ENCODE measurements at places on chromosomes 11 and 22.
A peak's percentile ranks its signal among the peaks of the same experiment; 100 is the strongest.

DNA sequence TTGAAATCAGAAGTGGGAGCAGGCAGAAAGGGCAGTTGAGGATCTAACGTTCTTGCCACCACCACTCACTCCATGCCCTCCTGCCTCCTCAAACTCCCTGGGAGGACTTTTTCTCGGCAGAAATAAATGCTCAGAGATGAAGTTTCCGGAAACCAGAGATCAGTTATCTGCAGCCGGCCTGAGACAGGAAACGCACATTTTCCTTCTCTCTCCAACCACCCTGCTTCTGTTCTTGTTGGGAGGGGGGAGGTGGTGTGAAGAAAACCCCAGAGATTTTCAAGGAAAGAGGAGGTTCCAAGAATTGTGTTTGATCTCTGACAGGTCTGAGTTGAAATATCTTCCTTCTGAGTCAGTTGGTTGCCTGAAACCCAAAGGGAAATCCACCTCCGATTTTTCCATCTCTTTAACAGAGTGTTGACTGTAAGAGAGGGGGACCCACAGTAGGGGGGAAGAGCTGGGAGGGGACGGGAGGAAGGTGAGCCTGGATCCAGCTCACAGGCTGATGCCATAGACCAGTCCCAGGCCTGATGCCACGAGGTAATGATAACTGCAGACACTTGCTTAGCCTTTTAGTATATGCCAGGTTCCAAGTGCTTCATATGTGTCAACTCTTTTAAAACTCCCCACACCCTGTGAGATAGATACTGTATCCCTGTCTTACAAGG is 100.8 kb downstream of the TRAF6 start:
- DNase-seq = no peak

DNA sequence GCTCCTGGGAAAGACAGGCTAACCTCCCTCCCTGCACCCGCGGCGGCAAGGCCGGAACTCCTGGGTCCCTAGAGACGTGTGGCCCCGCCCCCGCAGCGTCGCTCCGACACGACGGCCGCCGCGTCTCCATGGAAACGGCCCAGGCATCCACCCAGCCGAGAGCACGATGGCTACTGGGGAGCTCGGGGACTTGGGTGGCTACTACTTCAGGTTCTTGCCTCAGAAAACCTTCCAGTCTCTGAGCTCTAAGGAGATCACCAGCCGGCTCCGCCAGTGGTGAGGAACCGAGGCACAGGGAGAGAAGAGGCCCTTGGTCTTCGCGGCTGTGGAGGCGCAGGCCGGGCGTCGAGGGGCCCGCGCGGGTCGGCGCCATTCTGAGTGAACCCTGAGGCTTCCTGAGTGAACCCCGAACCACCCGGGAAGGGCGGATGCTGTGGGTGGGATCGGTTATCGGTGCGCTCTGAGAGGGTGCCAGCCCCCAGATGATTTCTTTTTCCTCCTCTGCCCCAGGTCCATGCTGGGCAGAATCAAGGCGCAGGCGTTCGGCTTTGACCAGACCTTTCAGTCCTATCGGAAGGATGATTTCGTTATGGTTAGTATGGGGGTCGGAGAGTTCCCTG is at the start of gene CFAP300:
CFAP300 (plus strand) TSS at position 133 of the 620 bp plus-strand sequence; CDS start at position 167, 34 bp downstream.
- DNase-seq = peak; percentile 2

GRCh38 chr11:24289301-24289700 is 207.6 kb upstream of the LUZP2 start:
- no peak for DNase-seq

- DNase-seq = no peak
Measured at GRCh38 chr11:60447070-60447469, 8.6 kb upstream of the MS4A1 start.

GRCh38 chr11:36167729-36168128 is 121.5 kb downstream of the COMMD9 start:
- DNase-seq = no peak

DNA sequence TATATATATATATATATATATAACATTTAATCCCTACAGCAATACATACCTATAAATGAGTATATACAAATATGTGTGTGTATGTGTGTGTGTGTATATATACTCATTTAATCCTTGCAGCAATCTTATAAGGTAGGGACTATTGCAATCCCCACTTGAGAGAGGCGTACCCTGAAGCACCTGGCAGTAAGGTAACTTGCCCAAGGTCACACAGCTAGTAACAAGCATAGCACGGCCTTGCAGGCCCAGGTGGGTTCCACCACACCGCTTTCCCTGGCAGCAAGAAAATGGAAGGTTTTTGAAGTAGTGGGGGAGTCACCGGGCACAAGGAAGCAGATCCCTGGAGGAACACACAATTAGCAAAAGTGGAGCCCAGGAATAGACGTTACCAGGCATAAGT is 3.3 kb upstream of the ADA2 start:
- no peak for DNase-seq

- no peak for DNase-seq
Measured at GRCh38 chr11:37450613-37451012, 852.6 kb upstream of the RAG2 start.

DNA sequence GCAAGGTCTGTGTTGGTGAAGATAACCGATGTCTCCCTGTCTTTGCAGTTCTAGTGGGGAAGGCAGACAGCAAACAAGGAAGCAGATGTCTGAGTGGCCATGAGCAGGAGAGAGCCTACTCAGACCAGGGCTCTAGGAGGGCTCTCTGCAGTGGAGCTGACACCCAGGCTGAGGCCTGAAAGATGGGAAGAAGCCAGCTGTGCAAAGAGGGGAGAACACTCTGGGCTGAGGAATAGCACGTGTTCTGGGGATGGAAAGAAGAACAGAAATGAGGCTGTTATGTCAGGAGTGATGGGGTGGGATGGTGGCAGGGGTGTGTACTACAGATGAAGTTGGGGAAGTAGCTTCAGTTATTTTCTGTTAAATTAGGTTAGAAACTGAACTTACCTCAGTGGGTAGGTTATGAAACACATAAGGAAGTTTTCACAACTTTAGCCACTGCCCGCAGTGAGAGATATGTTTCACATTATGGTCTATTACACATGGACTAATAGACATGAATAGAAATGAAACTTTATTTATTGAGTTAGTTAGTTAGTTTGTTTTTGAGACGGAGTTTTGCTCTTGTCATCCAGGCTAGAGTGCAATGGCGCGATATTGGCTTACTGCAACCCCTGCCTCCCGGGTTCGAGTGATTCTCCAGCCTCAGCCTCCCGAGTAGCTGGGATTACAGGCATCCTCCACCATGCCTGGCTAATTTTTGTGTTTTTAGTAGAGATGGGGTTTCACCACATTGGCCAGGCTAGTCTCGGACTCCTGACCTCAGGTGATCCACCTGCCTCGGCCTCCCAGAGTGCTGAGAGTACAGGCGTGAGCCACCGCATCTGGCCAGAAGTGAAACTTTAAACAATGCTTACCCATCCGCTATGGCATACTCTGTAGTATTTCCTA is 7.8 kb downstream of the DCPS start:
- no peak for DNase-seq

Data from stimulated activated CD8-positive, alpha-beta memory T cell treated with anti-CD3 and anti-CD28 coated beads, Interleukin-15, amount 100 ng/mL, for 4 hours (primary cell).